ENCODE measurements at places on chromosomes 3 and 15.

DNA sequence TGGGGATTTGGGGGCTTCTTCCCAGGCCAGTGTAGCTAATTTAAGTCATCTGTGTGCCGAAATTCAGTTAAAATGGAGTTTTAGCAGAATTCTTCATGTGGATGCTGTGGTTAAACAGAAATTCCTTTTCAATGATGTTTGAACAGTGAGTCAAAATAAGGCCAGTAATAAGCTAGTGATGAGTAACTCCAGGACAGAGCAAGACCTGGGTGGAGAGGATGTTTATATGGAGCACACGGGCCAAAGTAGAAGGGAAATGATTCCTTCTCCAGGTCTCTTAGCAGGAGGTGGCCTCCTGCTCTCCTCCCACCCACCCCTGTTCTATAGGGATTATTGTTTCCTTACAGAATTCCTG, 31.9 kb upstream of the UACA start:
- DNase-seq: no peak

DNA sequence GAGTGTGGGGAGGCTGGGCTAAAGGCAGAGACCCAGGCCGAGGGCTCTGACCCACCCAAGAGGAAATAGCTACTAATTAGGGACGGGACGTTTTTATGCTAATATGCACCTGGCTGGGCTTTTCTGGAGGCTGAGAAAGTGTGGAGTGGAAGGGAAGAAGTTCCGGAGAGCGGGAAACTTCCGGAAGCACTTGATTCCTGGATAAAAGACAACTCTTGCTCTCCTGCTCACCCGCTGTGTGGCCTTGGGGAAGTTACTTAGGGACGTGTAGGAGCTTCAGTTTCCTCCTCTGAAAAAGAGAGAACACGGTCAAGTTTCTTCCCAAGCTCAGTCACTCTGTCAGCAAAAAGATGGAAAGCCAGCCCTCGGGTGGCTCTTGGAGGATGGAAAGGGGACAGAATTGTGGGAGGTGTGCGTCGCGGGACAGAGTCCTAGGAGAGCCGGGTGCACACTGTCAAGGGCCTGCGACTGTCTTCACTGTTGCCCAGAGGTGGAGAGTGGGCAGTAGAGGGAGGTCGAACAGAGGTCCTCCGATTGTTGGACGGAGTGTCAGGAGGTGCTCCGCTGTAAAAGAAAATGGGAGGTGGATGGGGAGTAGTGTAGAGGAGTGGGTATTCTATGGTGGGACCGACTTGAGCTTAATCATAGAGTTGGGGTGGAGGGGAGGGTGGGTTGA, 43.2 kb downstream of the EPHB3 start:
- DNase-seq: no peak

DNA sequence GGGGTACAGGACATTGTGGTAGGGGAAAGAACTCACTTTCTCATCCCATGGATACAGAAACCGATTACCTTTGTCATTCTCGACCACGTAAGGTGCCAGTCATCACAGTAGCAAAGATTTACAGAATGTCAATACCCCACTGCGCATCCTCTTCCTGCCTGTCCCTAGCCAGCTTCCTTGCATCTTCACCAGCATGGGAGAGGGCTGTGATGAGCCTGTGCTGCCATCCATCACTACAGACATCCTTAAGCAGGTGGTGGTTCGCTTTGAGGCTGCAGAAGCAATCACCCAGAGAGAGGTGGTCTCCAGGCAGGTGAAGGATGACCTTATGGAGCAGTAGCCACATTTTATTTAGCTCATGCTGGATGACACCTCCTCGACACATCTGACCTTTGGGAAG, 23.3 kb upstream of the ARIH1 start:
- DNase-seq: no peak

DNA sequence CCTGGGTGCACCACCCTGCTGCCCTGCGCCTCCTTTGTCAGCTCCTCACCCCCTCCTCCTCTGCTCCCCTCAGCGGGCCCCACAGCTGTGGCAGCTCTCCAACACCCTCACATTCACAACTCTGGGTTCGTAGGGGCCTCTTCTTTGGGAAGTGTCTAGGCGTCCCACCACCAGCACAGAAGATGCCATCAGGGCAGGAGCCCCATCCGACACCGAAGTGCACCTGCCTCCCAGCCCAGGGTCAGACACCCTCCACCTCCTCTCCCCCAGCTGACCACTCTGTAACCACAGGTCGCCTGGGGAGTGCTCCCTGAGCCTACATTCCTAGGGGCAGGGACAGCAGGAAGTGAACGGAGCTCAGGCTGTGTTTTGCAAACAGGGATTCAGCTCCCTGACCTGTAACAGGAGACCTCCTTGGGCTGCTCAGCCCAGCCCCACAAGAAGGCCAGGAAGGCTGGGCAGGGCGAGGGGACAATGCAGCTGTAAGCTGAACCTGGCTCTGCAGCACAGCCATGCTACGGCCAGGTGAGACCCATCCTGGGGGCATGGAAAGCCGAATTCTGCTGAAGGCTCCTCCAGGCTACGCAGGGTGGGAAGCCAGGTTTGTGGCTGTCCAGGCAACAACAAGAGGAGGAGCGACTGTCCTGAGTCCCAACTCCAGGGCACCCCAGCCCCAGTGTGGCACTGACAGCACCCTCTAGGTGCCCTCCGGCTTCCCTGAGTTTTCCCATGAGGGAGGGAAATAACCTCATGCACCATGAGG, 269.0 kb downstream of the GOLGA6L6 start:
- DNase-seq: no peak

DNA sequence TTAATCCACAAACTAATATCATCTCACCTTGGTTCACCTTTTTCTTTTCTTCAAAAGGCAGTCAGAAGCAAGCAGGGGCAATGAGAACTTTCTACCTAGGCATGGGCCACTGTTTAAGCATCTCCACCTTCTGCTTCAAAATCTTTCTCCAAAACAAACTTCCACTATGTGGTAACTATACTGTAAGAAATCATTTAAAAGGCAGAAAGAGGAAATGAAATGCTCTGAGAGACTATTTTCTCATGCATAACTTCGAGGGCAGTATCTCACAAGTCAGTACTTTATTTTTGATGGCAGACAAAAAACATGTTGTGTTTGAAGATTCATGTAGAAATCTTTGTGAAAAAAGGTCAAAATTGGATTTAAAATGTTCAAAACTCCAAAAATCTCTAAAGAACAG, 419.7 kb downstream of the ZBTB20 start:
- no peak for DNase-seq

- DNase-seq: no peak
These were observed 660.9 kb upstream of the CBLB start for GRCh38 chr3:106529738-106530137.

DNA sequence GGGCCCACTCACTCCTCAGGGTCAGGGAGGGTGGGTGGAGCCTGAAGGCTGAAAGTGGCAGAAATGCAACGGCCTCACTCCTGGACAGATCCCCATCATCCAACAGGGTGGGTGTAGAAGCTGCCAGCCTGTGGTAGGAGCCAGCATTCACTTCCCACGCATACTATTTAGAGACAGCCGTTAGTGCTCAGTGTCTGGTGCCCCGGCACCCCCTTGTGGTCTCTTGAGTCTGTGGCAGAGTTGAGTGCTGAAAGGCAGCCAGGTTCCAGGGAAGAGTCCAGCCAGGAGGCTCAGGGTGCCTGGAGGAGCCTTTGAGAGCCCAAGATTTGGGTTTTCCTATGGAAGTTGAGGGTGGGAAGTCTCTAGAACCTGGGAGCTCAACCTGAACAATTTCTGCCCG, 2.1 kb upstream of the GNAT1 start:
- DNase-seq: peak; percentile 78

DNA sequence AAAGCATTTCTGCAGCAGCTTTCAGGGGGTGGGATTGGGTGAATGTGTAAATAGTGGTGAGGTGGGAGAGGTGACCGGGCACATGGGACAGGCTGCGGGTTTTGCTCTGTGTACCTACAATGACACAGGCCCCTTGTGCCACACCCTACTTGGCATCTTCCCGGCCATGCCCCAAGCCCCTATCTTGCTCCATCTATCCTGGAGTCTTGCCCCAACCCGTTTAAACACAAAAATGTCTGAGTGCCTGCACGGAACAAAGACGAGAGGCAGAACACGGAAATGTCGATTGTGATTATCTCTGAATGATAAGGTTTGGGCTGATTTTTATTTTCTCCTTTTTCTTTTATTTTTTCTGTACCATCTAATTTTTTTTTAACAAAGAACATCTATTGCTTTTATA, 46.0 kb upstream of the SLC6A1 start:
- no peak for DNase-seq

DNA sequence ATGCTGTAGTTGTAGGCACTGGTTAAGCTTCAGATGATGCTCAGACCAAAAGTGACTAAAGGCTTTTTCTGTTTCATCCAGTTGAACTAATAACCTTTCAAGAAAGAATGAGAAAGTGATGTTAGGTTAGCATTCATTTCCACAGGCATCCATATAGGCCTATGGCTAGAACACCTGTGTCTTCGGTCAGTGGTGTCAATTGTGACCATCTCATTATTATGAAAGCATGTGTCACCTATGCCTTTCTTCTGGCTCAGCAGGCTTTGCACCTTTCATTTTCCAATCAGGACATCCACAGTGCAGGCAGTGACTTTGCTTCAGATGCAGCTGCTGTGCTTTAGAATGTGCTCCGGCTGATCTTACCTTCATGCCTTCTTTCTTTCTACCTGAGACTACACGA, 57.9 kb downstream of the B3GNT5 start:
- no peak for DNase-seq

DNA sequence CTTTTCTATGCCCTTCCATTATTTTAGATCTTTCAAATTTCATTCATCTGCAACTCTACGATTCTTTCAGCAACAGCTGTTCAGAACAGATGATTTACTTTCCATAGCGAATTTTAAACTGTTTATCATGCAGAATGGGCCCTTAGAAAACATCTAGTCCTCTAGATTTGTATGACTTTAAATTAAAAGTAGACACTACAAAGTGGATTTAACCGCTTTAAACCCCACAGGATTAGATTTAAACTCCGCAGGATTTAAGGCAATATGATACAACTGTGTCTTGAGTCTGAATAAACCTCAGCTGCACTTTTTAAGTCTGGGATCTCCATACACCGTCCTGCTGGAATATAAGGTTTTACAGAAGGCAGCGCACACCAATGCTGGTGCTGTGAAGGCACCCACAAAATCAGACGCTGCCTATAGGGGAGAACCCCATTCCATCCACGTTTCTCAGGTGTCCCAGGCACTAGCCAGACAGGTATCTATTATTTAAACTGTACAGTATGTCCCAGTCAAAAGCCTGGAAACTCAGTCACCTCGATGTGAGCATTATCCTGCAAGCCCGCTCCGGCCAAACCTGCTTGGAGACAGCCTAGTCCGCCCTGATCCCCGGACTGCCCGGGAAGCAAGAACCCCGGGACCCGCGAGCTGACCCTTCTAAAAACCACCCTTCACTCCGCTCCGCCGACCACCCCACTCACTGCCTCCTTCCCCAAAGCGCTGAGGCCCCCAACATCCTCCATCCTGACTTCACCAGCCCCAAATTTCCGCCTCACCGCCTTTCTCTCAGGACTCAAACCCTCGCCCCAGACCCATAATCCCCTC, 768 bp downstream of the ANO10 start:
- peak; percentile 30 for DNase-seq

DNA sequence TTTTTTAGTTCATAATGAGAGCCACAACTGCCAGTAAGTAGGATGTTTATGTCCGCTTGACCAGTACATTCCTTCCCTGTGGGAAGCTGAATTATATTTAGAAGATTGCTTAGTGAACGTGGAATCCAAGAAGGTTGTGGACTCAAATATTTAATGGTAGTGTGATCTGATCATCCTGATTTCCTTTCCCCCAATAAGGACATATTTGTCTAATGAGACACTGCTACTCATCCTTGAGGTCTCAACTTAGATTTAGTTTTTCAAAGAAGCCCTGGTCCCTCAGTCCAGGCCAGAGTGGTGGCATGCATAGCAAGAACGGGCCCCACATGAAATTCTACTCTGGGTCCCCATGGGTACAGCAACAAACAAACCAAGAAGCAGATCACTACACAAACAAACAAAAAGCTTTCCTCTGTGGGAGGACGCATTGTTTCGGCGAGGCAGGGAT, 60.8 kb downstream of the USP13 start:
- DNase-seq: no peak

GRCh38 chr3:135649361-135649760, 316.2 kb upstream of the PPP2R3A start:
- no peak for DNase-seq

DNA sequence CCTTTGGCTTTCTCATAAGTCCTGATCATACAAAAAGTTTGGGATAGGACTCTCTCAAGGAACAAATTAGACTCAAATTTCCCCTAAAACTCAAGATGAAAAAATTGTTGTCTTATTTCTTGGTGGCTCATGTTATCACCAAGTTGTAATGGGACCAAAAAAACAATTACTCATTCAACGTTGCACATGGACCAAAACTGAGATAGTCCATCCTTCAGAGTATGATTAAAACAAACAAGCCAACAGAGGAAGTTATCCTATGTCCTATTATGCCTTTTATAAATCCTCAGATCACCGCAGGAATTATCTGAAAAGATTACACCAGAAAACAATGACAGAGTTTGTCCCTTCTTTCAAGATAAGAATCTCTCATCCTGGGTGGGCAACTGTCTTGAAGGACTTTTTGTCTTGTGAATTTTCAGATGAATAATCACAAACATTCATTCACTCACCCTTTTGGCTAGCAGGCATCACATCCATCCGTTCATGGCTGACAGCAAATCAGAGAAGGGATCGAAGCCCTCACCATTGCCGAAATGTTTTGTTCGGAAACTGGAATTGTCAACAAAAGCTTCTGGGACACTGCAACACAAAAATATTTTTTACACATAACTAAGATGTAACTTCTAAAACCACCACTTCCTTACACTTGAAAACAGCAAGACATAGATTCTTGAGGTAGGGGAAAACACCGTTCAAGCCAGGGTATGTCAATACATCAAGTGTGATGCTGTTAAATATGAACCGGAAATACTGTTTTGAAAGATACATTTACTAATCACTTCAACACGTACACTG, 90.4 kb downstream of the FOXP1 start:
- DNase-seq: no peak

GRCh38 chr3:98233468-98233867, 30.6 kb upstream of the OR5H6 start:
- no peak for DNase-seq

- no peak for DNase-seq
These were observed 575 bp downstream of the TRPM7 start for GRCh38 chr15:50685976-50686468.

GRCh38 chr15:59371458-59372351, 966 bp downstream of the MYO1E start:
- DNase-seq: peak; percentile 70

- no peak for DNase-seq
These were observed 111.6 kb downstream of the KBTBD8 start for GRCh38 chr3:67109651-67110204.

DNA sequence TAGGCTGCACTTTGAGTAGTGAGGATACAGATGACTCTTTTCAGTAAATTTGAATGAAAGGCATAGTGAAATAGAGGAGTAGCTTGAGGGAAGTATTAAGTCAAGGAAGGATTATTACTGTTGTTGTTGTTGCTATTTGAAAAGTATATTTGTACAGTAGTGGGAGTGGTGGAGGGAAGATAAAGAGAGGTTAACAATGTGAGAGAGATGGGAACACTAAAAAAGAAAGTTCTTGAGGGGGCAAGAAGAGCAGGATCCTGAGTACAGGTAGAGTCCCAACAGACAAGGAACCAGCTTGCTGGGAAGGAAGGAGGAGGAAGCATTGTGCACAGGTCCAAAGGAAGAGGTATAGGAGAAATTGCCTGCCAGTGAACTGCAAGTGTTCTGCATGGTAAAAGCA, 75.6 kb upstream of the GOLGA8B start:
- no peak for DNase-seq

- no peak for DNase-seq
These were observed 15.3 kb upstream of the RPL32 start for GRCh38 chr3:12856626-12857025.

- DNase-seq: no peak
These were observed 19.6 kb upstream of the C3orf80 start for GRCh38 chr3:160205606-160206005.

GRCh38 chr15:63291507-63291906, 14.1 kb downstream of the APH1B start:
- no peak for DNase-seq
